Bronchial epithelial cell (primary cell): ENCODE measurements at places on chromosomes 4 and X.

GRCh38 chrX:69307756-69308155 lies 142.5 kb upstream of the PJA1 start:
- DNase-seq: no peak

GRCh38 chr4:13891544-13891939 lies 264.0 kb upstream of the BOD1L1 start:
- DNase-seq: no peak

GRCh38 chrX:153911798-153912197 lies 7.3 kb downstream of the AVPR2 start:
- no peak for DNase-seq

GRCh38 chrX:22134681-22135080 lies 102.6 kb downstream of the PHEX start:
- peak; percentile 83 for DNase-seq

- peak; percentile 1 for DNase-seq
Observed at GRCh38 chrX:84064164-84064563, 123.8 kb downstream of the RPS6KA6 start.

DNA sequence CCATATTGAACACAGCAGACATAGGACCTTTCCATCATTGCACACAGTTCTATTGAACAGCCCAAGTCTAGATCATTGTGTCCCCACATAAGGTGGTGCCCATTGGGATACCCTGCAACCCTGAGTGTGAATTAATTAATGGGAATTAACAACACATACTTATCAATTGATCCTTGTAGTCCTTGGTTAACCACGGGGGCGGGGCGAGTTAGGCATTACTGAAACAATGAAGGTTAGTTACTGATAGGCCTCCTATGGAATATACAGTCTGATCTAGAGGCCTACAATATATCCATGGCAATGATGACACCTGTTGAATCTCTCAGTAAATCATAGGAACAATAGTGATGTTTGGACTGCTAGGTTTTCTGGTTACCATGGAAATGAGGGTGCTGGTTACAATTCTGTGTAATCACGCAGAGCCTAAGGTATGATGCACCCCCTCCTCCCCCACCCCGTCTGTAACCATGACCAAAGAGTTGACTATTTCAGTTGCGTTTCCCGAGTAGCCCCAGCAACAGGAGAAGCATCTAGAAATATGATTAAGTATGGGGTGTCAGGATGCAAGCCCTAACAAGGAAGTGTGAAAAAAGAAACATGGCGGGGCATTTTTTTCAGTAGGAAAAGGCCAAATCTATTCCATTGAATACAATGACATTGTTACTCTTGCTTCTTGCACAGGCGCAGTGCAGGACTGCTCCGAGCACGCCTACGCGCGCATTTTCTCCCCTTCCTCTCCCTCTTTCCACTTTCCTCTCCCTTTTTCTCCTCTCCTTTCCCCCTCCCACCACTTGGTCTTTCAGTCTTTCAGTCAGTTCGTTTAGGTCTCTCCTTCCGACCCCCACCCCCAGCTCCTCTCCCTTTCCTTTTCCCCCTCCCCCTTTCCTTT lies 677 bp upstream of the NONO start:
- peak; percentile 62 for DNase-seq

GRCh38 chr4:2394528-2394927 lies 23.9 kb downstream of the ZFYVE28 start:
- no peak for DNase-seq

DNA sequence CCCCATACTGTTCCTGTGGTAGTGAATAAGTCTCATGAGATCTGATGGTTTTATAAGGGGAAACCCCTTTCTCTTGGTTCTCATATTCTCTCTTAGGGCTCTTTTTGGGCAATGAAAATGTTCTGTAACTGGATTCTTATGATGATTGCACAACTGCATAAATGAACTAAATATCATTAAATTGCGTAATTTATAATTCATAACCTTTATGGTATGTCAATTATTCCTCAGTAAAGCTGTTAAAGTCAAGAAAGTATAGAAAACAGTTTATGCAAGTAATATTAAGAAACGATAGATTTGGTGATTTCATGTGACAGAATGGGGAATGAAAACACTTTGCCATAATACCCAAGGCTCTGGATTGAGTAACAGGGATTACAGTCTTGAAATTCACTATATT lies 33.5 kb upstream of the SPANXD start:
- DNase-seq: peak; percentile 2

DNA sequence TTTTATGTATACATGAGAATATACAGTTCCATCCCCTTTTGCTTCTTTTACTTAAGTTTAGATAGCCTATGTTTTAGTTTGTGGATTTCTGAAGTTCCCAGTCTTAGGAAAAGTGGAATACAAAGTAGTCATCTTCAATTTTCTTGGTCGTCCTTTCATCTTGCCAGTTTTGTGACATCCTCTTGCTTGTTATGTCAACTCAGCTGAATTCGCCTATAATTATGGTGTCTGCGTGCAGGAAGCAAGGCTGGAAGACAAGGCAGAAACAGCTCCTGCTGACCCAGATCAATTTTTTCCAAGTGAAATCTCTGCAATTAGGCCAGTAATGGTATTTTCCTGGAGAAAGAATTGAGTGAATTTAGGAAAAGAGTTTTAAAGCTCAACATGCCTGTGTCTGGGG lies 28.1 kb upstream of the NYX start:
- no peak for DNase-seq

DNA sequence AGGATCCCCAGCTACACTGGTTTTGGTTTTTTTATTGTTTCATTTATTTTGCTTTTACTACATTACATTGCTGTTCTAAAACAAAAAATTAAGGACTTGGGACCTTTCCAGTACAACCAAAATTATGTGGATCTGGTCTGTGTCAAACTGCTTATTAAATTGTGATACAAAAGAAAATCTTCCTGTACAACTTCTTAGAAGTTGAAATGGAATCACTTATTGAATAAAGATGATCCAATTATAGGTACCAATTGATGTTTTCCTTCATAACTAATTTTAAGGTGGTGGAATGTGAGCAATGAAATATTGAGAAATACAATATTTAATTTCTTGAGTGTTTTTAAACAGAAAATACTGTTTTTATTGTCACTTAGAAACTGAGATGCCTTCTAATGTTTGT lies 67.3 kb downstream of the C4orf46 start:
- no peak for DNase-seq

DNA sequence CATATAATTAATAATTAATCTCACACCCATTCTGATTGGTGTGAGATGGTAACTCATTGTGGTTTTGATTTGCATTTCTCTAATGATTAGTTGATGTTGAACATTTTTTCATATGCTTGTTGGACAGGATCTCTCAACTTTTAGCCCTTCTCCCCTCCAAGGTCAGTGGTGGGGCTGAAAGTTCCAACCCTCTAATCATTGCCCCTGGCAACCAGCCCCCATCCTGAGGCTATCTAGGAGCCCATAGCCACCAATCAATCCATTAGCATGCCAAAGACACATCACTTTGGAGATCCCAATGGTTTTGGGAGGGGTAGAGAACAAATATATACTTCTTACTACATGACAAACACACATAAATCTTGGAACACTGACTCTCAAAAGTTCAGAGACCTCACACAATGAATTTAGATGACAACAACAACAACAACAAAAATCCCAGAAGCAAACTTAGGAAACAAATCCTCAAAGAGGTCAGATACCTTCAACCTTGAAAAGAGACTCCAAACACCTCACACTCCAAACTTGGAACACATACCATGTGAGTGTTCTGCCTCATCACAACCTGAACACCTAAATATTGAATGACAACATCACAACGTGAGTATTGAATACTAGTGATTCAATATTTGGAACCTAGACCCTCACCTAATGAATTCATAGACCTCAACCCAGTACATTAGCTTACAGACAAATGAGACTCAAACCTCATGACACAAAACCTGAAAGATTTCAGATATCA lies 19.0 kb upstream of the PAGE4 start:
- DNase-seq: no peak

GRCh38 chr4:42747971-42748370 lies 91.1 kb upstream of the ATP8A1 start:
- no peak for DNase-seq

DNA sequence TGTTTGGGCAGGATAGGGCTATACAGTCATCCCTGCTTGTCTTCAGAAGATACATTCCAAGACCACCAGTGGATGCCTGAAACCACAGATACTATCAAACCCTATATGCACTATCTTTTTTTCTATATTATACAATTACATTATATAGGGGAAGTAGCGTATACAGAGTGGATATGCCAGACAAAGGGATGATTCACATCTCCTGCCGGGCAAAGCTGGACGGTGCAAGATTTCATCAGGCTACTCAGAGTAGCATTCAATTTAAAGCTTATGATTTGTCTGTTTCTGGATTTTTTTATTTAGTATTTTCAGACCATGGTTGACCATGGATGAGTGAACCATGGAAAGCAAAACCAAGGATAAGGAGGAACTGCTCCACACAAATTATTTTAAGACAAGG lies 7.0 kb upstream of the AMTN start:
- DNase-seq: peak; percentile 61

GRCh38 chrX:10507181-10507580 lies 113.2 kb downstream of the MID1 start:
- DNase-seq: no peak

GRCh38 chrX:150148749-150149672 lies 210.7 kb upstream of the EOLA2 start:
- no peak for DNase-seq

- no peak for DNase-seq
Observed at GRCh38 chrX:103418811-103419340, 42.5 kb downstream of the BEX3 start.

DNA sequence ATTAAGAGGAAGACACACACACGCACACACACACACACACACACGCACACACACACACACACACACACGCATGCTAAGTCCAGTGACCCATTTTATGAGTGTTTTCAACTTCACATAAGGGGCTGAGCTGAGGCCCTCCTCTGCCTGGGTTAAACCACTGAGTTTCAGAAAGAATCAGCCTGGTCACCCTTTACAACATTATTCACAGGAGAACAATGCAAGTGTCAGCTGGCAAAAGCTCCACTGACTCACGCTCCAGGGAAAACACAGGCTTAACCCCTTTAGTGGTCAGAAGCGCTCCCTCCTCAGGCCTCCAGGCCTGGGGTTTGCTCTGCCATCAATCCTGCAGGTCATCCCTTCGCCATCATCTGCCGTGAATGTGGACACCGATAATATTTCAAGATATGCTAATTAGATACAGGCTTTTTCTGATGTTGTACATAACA lies 46.9 kb downstream of the ACOX3 start:
- peak; percentile 83 for DNase-seq

- no peak for DNase-seq
Observed at GRCh38 chrX:107728371-107729099, 47.1 kb downstream of the TSC22D3 start.

GRCh38 chr4:93825551-93826216 lies 2.9 kb upstream of the ATOH1 start:
- peak; percentile 61 for DNase-seq

DNA sequence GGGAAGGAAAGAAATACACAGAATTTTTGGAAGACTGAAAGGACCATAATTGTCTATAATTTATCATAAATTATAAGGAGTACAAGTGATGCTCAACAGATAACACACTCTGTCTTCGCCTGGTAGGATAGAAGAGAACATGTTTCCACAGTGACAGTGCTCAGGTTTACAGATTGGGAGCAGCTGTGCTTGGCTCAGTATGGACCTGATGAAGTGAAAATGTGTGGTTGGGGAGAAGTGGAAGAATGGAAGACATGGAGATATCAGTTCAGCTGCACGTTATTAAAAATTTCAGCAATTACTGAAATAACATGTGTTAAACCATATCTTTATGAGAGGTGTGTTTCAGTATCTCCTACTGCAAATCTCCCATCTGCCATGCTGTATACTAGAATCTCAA lies 90.6 kb downstream of the TLL1 start:
- DNase-seq: no peak

DNA sequence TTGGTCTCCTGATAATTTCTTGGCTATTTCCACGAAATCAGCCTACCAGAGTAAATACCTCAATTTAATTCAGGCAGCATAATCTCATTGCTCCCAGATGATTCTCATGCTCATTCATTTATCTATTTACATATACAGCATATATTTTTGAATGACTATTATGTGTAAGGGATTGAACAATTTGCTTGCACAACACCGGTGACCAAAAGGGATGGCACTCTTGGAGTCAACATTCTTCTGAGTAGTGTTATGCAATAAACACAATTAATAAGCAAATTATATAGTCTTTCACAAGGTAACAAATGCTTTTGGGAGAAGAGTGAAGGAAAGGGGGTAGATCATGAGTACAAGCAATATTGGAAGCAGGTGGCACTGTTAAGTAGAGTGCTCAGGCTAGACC lies 1015.3 kb downstream of the ARAP2 start:
- peak; percentile 6 for DNase-seq

- peak; percentile 73 for DNase-seq
Observed at GRCh38 chrX:133668225-133668931, 253.1 kb upstream of the GPC4 start.

DNA sequence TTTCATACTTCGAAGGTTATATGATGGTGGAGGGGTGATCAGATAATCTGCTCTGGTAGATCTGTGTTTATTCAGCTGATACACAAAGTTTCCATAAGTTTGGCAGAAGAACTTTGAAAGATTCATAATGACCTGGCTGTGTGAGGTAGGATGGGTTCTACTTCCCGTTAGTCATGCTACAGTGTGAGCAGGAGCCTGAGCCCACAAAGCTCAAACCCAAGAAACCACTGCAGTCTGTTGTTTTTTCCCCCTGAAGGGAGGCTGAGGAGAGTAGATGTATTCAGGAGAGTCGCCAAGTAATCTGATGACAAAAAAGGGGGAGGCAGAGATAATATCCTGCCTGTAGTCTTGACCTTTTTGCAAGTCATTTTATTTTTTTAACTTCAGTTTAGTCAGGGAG lies 52.8 kb upstream of the PPP3CA start:
- peak; percentile 14 for DNase-seq

DNA sequence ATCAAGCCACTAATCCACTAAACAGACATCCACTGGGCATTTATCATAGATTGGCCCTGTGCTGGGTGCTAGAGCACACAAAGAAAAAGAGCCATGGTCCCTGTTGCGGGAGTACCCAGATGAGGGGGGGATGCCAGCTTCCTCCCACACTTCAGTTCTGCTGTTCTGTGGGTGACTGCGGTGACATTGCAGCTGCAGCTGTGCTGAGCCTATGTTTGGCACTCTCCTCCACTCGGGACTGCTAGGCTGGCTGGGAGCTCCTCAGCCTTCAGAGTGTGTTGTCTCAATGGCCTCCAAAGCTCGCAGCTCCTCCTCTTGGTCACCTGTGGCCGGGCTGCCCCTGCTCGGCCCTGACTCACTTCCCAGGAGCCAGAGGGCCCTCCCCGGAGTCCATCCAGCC lies 173.2 kb downstream of the CLCN4 start:
- no peak for DNase-seq

DNA sequence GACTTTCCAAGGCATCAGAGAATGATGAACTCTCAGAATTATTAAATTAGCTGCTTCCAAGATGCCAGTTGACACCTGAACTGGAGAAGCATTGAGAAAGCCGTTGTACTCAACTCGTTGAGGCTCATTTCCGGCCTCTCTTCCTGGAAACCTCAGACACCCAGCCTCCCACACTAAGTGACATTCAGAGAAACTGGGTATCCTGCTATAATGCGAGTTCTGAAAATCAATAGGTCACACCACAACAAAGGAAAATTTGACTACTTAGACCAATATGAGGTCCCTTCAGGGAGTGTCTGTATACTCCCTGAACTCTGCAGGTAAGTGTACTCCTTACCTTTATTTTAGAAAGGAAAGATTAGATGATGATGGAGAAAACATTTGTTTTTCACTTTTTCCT lies 51.2 kb downstream of the ENPEP start:
- no peak for DNase-seq
